Ammon's horn (tissue), 1 donor: ENCODE measurements at places on chromosomes 5 and 9.

- no peak for DNase-seq
Measured at GRCh38 chr9:5389109-5389732, 48.5 kb downstream of the PLGRKT start.

DNA sequence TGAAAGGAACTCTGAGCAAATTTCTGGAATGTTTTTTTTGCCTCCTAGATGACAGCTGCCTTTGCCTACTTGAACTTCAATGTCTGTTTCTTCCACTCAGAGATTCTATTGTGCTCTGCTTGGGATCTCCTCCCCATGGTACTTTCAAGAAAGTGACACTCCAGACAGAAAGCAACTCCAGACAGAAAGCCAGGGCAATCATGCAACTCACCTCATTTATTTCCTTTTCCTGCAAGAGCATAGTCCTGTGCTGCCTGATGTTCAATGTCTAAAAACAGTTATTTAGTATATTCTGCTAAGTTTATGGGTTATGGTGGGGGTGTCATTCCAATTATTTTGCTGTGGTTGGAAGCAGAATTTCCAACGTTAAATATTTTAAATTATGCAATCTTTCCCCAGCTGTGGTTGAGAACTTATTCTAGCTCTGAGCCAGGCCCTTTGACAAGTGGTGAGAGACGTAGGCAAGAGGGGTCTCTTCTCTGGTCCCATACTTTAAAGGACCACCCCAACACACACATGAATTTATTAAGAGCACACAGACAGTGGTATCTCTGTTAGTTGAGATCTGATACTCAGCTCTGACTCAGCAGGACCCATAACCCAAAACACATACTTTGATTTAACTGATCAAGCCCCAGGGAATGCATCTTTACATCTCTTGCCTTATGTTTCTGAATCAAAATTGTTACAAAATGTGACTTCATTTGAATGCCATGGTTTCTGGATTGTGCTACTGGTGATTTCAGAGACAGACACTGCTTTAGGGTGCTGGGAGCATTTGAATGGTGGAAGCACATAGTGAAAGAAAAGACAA lies 39.5 kb upstream of the MAMDC2 start:
- DNase-seq: no peak

- no peak for DNase-seq
Measured at GRCh38 chr5:16891033-16891432, 45.1 kb downstream of the MYO10 start.

GRCh38 chr5:172999372-172999973 lies 15.9 kb downstream of the ATP6V0E1 start:
- no peak for DNase-seq

GRCh38 chr5:103014983-103015382 lies 105.0 kb downstream of the GIN1 start:
- no peak for DNase-seq

GRCh38 chr5:95554331-95554646 lies 488 bp downstream of the SKIC3 start:
- no peak for DNase-seq

- no peak for DNase-seq
Measured at GRCh38 chr9:127078336-127078735, 44.1 kb downstream of the ANGPTL2 start.
